Smooth muscle cell of the brain vasculature (primary cell): ENCODE measurements at places on chromosomes 5 and 9.

DNA sequence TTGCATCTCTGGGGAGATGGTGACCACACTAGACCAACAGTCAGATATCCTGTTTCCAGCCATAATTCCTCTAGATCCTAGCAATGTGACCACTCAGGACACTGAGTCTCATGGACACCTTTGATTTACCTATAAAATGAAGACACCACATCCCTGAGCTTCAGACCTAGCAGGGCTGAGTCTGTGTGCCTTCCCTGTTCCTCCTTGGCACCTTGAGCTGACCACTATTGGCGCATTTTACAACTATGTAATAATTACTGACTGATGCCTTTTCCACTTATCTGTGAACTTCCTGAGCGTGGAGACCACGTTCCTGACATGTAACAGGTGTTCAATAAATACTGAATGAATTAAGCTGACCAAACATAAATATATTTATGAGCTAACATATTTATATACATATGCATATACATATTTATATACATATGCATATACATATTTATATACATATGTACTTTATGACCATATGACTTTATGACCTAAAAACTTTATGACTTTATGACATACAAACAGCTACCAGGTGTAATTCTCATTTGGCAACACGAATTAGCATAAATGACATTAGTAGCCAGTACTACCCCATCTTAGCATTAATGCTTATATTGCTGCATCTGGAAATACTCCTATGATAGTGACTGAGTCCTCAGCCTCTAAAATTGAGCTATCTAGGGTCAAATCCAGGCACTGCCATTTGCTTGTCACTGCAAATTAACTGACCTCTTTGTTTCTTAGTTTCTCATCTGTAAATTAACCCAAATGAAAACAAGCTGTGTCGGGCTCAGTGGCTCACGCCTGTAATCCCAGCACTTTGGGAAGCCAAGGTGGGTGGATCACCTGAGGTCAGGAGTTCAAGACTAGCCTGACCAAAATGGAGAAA is 150.6 kb downstream of the GNA14 start:
- DNase-seq: no peak

GRCh38 chr5:98163796-98164493 is 609.5 kb upstream of the RGMB start:
- no peak for DNase-seq

DNA sequence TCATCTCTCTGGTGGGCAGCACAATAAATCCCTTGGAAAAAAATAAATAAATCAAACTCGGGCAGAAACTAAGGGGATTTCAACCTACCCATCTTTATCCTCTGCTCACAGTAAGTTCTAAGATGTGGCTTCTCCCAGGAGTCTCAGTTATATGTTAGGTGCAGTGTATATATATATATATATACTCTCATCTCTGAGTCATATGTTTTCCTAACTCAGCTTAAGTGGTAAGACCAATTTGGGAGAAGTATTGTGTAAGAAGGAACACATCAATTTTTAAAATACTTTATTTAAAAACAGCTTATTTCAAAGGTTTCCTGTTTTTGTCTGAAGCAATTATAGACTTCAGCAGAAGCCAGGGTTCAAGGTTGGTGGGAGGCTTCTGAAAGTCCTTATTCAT is 20.3 kb upstream of the OSMR start:
- DNase-seq: no peak

- DNase-seq: no peak
These were observed 693.5 kb downstream of the PTPRD start for GRCh38 chr9:9919174-9919775.

DNA sequence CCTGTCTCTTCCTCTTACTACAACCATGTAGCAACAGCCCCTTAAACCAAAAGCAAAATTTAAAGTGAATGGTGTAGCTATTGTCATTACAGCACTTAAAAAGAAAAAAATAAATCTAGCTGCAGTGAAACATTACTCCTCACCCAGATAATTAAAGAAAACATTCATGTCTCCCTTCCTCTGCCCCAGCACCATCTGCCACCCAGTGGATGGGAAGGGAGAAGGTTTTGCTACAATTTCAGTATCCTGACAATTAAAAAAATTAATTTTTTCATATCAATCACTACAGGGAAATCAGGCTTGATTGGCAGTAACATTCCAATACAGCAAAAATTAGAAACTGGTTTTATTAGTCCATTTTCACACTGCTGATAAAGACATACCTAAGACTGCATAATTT is 147.4 kb upstream of the PUM3 start:
- DNase-seq: no peak

- no peak for DNase-seq
These were observed 172.3 kb upstream of the IER5L start for GRCh38 chr9:129350143-129350935.

GRCh38 chr9:38389313-38389712 is 3.2 kb upstream of the ALDH1B1 start:
- DNase-seq: no peak

DNA sequence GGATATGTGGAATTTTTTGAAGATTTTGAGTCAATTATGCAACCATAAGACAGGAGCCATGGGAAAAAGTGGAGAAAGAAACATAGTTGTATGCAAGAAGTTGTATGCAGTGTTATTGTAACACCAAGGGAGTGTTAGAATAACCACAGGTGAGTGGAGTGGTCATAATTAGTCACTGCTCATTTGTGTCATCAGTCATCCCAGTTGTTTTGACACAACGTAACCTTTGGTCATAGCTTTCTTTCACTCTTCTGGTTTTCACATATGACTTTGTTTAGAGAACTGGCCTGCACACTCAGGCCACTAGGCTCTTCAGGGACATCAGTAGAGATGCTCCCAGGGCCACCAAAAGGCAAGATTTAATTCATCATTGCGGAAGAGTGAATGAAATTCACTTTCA is 158.7 kb upstream of the HMHB1 start:
- no peak for DNase-seq

DNA sequence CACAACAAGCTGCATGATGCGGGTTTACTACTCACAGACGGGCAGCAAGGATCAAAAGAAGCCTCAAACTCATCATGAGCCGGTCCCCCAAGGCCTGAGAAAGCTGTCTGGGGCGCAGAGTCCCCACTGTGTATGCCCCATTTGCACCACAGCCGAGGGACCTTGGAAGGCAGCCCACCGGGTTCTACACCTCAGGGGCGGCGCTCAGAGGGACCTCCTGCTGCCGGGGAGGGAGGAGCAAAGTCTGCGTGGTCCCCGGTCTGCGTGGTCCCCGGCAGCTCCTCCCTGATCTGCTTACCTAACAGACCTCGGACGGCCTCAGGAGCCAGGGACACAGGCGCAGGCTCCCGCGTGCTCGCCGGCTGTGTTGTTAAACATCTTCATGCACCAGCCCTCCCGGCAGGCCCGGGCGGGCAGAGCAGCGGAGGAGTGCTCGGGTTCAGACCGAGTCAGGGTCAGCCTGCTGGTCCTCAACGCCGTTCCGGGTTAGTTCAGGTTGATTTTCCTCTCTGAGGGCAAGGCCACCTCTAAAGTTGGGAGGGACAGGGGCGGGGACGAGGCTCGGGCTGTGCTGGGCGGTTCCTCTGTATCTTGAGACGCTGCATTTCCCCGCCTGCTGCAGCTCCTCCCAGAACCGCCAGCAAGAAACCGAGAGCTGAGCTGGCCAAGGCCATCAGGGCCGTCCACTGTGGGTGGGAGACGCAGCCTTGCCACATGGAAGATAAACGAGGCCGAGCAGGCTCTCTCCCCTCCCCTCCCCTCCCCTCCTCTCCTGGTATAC is 74.6 kb downstream of the MRPL36 start:
- DNase-seq: no peak
